Muscle of arm (tissue), 14 donors: ENCODE measurements at places on chromosomes 4 and X.

DNA sequence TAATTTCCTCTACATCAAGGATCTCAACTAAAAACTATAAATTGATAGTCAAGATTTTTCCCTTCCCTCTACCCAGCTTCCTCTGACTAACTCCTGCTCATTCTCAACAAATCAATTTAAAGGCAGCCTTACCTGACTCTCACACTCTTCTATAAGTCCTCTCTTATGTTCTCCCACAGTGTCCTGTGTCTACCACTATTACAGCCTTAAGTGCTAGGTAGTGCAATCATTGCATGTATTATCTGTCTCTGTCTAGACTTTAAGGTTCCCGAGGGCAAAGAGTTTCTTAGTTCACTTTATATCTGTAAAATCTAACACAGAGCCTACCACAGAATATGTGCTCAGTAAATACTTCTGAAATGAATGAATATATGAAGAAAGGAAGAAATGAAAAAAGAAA is 123.7 kb downstream of the BTC start:
- no peak for DNase-seq

GRCh38 chr4:53545942-53546581 is 45.2 kb downstream of the LNX1 start:
- DNase-seq, result no peak

DNA sequence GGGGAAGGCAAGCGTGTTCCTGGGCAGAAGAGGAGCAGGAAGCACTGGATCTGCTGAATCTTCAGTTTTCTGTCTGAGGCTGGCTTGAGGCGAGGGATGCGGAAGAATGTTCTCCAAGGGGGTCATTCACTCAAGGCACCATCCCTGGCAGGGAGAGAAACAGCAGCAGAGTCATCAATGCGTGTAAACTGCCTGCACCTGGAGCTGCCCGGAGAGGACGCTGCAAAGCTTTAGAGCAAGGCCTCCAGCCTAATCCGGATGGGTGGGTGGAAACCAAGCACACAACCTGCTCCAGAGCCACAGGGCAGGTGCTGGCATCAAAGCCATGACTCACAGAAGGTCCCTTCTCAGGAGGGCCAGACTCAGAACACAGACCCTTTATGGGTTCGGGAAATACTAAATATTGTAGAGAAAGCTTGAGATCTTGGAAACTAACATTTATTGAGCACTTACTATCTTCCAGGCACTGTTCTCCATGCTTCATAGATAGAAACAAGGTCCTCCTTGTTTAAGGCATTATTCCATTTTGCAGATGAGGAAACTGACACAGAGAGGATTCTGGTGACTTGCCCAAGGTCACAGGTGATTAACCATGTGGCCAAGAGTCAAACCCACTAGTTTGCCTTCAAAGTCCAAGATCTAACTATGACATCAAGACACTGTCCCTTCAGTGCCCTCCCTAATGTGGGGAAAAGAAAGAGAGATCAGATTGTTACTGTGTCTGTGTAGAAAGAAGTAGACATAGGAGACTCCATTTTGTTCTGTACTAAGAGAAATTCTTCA is 7.7 kb downstream of the PROM1 start:
- DNase-seq, result no peak

- DNase-seq, result no peak
Measured at GRCh38 chr4:154916068-154916467, 135.0 kb downstream of the RBM46 start.

- DNase-seq, result no peak
Measured at GRCh38 chrX:5632061-5632614, 596.5 kb downstream of the NLGN4X start.

DNA sequence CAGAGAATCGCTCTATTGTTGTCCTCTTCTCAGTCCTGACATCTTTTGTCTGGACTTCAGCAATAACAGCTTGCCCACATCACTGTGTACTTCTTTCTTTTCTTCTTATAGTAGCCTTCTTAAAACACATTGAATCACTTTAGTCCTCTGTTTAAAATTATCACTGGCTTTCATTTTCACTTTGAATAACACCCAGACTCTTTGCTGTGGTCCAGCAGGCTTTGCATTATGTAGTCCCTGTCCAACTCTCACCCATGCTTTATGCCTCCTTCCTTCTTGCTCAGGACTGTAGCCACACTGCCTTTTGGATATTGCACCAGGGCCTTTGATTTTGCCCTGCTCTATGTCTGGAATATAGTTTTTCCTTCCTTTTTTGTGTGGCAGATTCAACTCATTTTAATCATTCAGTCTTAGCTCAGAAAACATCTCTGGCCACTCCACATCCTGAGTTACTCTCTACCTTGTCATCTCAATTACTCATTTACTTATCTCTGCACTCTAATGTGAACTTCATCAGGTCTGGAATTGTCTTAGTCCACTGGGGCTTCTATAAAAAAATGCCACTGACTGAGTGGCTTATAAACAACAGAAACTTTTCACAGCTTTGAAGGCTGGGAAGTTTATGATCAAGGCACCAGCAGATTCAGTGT is 168.2 kb downstream of the C4orf33 start:
- no peak for DNase-seq

DNA sequence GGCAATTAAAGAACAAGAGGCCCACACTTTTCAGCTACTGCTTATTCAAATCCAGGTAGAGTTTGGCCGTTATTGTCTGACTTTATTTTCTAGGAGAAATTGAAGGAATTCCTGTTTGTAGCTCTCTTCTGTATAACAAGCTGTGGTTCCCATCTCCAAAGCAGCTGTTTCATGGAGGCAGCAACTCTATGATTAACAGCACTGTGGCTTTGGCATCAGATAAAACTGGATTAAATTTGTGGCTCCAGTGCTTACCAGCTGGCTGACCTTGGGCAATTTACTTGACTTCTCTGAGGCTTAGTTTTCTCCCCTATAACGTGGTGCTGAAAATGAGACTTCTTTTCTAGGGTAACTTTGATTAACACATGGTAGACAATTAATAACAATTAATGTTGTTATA is 28.1 kb downstream of the SLC30A9 start:
- DNase-seq, result no peak

GRCh38 chr4:111847296-111848008 is 297.8 kb upstream of the FAM241A start:
- DNase-seq, result no peak

- no peak for DNase-seq
Measured at GRCh38 chr4:14562901-14563300, 439.4 kb upstream of the CPEB2 start.

GRCh38 chrX:19702856-19703255 is 184.5 kb downstream of the SH3KBP1 start:
- no peak for DNase-seq

DNA sequence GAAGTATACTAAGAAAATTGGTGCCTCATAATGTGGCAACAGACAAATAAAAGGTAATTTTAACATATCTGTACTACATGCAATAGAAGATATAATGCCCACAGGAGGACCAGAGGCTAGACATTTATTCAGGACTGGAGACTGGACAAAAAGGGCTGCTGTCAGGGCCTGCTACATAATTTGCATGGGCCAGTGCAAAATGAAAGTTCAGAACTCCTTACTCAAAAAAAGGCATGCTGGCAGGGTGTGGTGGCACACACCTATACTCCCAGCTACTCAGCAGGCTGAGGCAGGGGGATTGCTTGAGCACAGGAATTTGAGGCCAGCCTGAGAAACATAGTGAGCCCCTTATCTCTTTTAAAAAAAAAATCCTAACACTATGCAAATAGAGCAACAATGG is 12.4 kb upstream of the MAOA start:
- no peak for DNase-seq

DNA sequence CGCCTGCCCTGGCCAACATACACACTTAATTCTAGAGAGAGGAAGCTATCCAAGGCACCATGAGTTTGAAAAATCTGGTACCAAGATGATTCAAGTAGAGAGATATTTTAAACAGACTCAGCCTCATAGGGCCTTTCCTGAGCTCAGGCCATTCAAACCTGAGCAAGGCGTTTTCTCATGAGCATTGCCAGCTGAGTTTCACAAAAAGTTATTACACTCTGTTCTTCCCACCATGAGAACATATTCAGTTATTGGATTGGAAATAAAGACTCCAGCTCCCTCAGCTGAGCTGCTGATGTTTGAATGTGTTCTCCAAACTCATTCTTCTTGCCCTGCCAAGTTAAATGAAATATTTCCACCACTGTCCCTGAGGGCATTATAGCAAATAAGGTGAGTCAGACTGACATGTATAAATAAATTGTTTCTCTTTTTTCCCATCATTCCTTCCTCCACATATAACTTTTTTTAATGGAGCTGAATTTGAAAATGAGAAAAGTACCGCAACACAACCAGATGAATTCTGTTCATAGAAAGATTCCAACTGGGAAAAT is 429.6 kb downstream of the RAB28 start:
- peak; percentile 22 for DNase-seq

DNA sequence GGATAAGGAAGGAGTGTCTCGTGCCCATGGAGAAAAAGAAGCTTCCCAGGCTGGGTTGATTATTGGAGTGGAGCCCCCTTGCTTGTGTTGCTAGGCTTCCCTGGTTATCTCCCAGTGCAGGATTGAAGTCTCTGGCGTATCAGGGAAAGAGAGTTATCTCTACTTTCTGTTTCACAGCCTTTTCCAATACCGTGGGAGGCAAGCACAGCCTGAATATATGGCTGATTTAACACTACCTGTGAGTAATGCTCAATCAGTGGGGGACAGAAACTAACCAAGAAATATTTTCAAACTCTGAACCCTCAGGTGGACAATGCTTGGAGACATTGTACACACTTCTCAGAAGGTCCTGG is 65.2 kb downstream of the SERPINA7 start:
- DNase-seq, result no peak
